ENCODE measurements at places on chromosomes 16 and 17. TPM values are rescaled to one million over a fixed set of nuclear protein-coding genes. Genes with fewer than 3 reads are reported as not detected.

DNA sequence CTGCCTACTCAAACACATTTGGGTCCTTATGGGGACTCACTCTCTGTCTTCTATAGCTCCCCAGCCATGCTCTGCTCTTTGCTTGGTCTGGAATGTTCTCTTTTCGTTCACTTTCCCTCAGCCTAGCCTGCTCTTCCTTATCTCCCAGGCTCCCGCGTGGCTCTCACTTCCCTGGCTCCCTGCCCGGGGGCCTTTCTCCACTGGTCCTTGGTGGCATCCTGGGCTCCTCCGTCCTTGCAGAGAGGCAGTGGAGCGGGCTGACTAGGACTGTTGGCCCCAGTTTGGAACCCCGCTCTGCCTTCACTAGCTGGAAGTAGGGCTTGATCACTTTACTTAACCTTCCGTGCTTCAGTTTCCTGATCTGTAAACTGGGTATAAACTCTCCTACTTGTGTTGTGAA lies 31.2 kb downstream of the SHISA6 start:
- H3K36me3 ChIP-seq = peaks cover 6% of the 10 kb centered on the region
- no peak for DNase-seq
- no peak overlapping the region for H3K4me3 ChIP-seq

Gene PLCG2
- 5.2 TPM for total RNA-seq

GRCh38 chr17:17359271-17359670 lies 56.1 kb downstream of the NT5M start:
- DNase-seq = no peak
- H3K27me3 ChIP-seq = peaks cover 37% of the 10 kb centered on the region
- H3K36me3 ChIP-seq = no peaks in the 10 kb centered on the region

- H3K4me3 ChIP-seq = no peak overlapping the region
- no peak for DNase-seq
- H3K27ac ChIP-seq = no peak overlapping the region
- peaks cover 31% of the 10 kb centered on the region for H3K4me1 ChIP-seq
- H3K27me3 ChIP-seq = no peaks in the 10 kb centered on the region
- peaks cover 10% of the 10 kb centered on the region for H3K36me3 ChIP-seq
Observed at GRCh38 chr16:23500862-23501225, 9.4 kb downstream of the GGA2 start.

GRCh38 chr16:3797904-3798811 lies 80.8 kb upstream of the TRAP1 start:
- H3K27me3 ChIP-seq = no peaks in the 10 kb centered on the region
- DNase-seq = no peak

Gene P2RX1
- total RNA-seq = not detected

DNA sequence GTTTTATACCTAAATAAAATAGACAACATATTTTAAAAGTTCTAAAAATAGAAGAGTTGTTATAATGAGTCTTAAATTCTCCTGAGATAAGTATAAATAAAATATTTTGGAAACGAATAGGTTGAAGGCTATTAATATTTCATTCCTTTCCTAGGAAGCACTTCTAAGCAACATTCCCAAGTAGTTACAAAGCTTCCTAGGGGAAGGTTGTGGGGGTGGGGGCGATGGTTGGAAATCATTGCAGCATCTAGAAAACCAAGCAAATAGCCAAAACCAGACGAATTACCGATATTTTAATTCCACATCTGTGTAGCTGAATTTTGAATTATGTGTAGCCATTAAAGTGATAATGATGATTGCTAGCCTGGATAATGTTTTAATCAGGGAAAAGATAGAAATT lies 26.9 kb downstream of the PTRH2 start:
- no peak overlapping the region for H3K4me3 ChIP-seq
- H3K27ac ChIP-seq = no peak overlapping the region
- peaks cover 2% of the 10 kb centered on the region for H3K4me1 ChIP-seq
- H3K36me3 ChIP-seq = peaks cover 96% of the 10 kb centered on the region
- no peaks in the 10 kb centered on the region for H3K27me3 ChIP-seq

- H3K4me3 ChIP-seq = no peak overlapping the region
- H3K27ac ChIP-seq = no peak overlapping the region
- no peaks in the 10 kb centered on the region for H3K36me3 ChIP-seq
- H3K4me1 ChIP-seq = no peaks in the 10 kb centered on the region
Observed at GRCh38 chr16:89070590-89070989, 23.1 kb upstream of the ACSF3 start.

Gene NXPH3
- not detected for total RNA-seq

GRCh38 chr16:53664724-53665345 lies 38.8 kb downstream of the RPGRIP1L start:
- H3K27me3 ChIP-seq = no peaks in the 10 kb centered on the region
- no peaks in the 10 kb centered on the region for H3K4me1 ChIP-seq

Gene TNS4
- 522 TPM for total RNA-seq

DNA sequence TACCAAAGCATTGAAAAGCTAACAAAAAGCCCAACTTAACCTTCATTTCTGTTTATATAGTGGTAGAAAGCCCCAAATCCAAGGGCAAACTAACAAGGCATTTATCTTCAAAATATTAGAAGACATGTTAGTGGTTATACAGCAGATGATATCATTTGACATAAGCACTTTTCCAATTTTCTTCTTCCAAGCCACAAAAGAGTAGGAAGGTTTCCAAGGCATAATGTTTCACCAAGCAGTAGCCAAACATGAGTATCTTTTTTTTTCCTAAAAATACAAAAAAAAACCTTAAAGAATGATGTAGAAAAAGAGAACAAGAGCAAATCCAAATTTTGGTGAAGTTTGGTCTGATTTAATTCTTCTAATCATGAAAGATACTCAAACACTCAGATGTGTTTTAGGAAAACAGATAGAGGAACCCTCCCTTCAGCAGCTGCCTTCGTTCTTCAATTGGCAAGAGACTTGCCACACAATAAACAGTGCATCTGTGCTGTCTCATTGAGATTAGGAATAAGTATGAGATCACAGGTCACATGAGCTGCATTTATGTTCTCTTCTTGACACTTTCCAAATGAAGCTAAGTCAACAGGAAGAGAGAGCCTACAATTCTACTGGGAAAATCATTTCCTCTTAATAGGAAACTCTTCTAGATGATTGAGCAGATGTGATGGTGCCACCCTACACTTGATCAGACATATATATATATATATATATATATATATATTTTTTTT lies 106.7 kb downstream of the TTC19 start:
- no peak overlapping the region for H3K27ac ChIP-seq
- H3K4me3 ChIP-seq = no peak overlapping the region
- no peaks in the 10 kb centered on the region for H3K27me3 ChIP-seq
- DNase-seq = no peak
- peaks cover 71% of the 10 kb centered on the region for H3K36me3 ChIP-seq

GRCh38 chr16:13923703-13924298 lies 3.8 kb downstream of the ERCC4 start:
- peaks cover 11% of the 10 kb centered on the region for H3K4me1 ChIP-seq
- no peak overlapping the region for H3K27ac ChIP-seq
- H3K36me3 ChIP-seq = peaks cover 9% of the 10 kb centered on the region
- peak; percentile 51 for DNase-seq

DNA sequence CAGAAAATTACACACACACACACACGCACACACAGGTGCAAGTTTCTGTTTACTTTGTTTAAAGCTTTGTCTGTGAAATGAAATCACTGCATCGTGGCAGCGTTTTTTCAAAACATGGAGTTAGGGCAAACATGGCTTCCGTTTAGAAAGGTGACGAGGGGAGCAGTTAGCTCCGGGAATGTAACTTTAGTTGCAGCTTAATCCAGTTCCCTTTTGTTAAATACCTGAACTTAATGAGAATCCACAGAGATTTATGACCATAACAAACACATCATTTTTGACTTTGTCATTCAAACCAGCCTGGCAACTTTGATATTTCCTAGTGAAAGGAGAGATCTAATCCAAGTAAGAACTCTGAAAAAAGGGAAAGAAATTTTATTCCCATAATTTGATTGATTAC lies 12.1 kb downstream of the HS3ST3A1 start:
- H3K4me3 ChIP-seq = no peak overlapping the region
- H3K4me1 ChIP-seq = peaks cover 15% of the 10 kb centered on the region
- no peaks in the 10 kb centered on the region for H3K27me3 ChIP-seq

- no peaks in the 10 kb centered on the region for H3K36me3 ChIP-seq
- DNase-seq = peak; percentile 49
- H3K4me3 ChIP-seq = no peak overlapping the region
Observed at GRCh38 chr17:55062921-55063320, 94.4 kb downstream of the STXBP4 start.

Gene RNF112
- 0.25 TPM for total RNA-seq

Gene SLC6A4
- total RNA-seq = not detected

Gene ITGAE
- 23.8 TPM for total RNA-seq

GRCh38 chr17:55282379-55282702 lies 17.6 kb downstream of the HLF start:
- H3K4me1 ChIP-seq = peaks cover 29% of the 10 kb centered on the region
- H3K27ac ChIP-seq = no peak overlapping the region

GRCh38 chr17:78358538-78359320 lies 1.1 kb downstream of the SOCS3 start:
- peak overlapping the region; percentile 73 for H3K4me3 ChIP-seq
- no peak overlapping the region for H3K27ac ChIP-seq
- H3K36me3 ChIP-seq = peaks cover 22% of the 10 kb centered on the region

Gene ARHGDIG
- not detected for total RNA-seq

DNA sequence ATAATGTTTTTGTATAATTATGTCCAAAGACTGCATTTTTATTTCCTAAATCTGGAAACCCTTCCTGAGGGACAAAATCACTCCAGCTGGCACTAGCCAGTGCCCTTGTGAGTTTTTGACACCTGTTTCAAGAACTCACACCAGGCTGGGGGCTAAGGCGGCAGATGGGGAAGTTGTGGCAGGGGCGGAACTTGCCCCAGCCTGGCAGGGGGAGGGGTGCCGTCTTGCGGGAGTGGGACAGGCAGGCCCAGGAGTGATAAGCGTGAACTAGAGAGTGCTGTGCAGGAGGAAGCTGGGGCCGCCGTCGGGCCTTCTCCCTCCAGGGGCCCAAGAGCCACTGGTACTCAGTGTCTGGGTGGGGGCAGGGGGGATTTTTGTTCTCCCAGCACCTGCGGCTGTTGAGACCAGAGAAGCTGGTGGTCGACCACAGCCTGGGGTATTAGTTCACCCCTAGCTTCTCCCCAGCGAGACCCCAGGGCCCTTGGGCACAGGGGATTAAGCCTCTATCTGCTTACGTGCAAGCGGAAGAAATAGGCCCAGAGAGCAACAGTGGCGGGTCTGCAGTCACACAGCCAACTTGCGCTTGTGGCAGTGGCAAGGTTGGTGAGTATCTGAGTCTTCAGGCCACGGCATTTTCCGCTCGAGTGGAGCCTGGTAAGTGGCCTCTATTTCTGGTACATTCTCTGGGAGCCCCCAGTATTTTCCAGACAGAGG lies 40.2 kb upstream of the PLCG2 start:
- H3K27ac ChIP-seq = no peak overlapping the region
- DNase-seq = no peak
- H3K27me3 ChIP-seq = no peaks in the 10 kb centered on the region
- no peak overlapping the region for H3K4me3 ChIP-seq
- H3K4me1 ChIP-seq = no peaks in the 10 kb centered on the region

- no peaks in the 10 kb centered on the region for H3K36me3 ChIP-seq
- peaks cover 31% of the 10 kb centered on the region for H3K27me3 ChIP-seq
- no peak for DNase-seq
- H3K4me1 ChIP-seq = peaks cover 16% of the 10 kb centered on the region
- no peak overlapping the region for H3K4me3 ChIP-seq
- no peak overlapping the region for H3K27ac ChIP-seq
Observed at GRCh38 chr16:85141491-85142128, 29.3 kb upstream of the CIBAR2 start.

GRCh38 chr16:17511340-17511739 lies 40.6 kb upstream of the XYLT1 start:
- H3K4me3 ChIP-seq = no peak overlapping the region
- H3K4me1 ChIP-seq = no peaks in the 10 kb centered on the region
- no peak overlapping the region for H3K27ac ChIP-seq
- H3K27me3 ChIP-seq = no peaks in the 10 kb centered on the region

DNA sequence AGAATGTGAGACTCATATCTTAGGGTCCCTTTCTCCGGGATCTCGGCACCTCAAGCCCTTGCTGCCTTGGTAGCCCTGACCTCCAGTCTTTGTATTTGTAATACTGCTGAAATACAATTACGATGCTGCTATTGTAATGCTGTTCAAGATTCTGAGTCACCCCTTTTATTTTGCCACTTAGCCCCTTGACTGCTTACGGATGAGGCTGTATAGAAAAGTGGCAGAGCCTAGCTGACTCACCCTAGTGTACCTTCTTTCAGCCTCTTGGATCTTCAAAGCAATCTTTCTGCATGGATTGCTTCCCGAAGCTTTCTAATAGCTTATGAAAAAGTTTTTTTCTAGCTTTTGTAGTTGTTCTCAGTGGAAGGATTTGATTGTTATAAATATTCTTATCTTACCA lies 187.9 kb downstream of the KCNJ2 start:
- H3K27me3 ChIP-seq = no peaks in the 10 kb centered on the region
- DNase-seq = peak; percentile 5
- peaks cover 19% of the 10 kb centered on the region for H3K4me1 ChIP-seq
- no peak overlapping the region for H3K4me3 ChIP-seq
- peaks cover 5% of the 10 kb centered on the region for H3K36me3 ChIP-seq

Gene SLC35G6
- total RNA-seq = not detected

GRCh38 chr17:19780846-19781245 lies 32.7 kb upstream of the ALDH3A1 start:
- H3K36me3 ChIP-seq = peaks cover 39% of the 10 kb centered on the region
- no peak overlapping the region for H3K27ac ChIP-seq
- no peaks in the 10 kb centered on the region for H3K27me3 ChIP-seq
- no peak overlapping the region for H3K4me3 ChIP-seq
- no peaks in the 10 kb centered on the region for H3K4me1 ChIP-seq

- no peak for DNase-seq
- H3K27ac ChIP-seq = no peak overlapping the region
- H3K4me3 ChIP-seq = no peak overlapping the region
- H3K4me1 ChIP-seq = no peaks in the 10 kb centered on the region
- H3K27me3 ChIP-seq = no peaks in the 10 kb centered on the region
Observed at GRCh38 chr16:74850027-74850426, 75.4 kb upstream of the FA2H start.

DNA sequence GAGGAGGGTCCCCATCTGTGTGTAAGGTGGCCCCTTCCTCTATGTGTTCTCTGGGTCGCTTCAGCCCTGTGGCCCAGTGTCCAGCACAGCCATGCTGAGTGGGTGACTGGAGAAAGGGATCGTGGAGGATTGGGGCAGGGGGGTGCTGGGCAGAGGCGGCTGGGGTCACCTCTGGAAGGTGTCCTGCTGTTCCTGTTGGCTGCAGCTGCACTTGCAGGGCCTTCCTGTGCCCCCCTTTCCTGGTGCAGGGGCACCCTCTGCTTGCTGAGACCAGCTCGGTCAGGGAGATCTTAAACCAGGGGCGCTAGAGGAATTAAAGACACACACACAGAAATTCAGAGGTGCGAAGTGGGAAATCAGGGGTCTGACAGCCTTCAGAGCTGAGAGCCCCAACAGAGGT lies 11.1 kb downstream of the IL32 start:
- no peak for DNase-seq
- no peaks in the 10 kb centered on the region for H3K36me3 ChIP-seq
- peaks cover 56% of the 10 kb centered on the region for H3K27me3 ChIP-seq
- no peaks in the 10 kb centered on the region for H3K4me1 ChIP-seq
- no peak overlapping the region for H3K4me3 ChIP-seq

DNA sequence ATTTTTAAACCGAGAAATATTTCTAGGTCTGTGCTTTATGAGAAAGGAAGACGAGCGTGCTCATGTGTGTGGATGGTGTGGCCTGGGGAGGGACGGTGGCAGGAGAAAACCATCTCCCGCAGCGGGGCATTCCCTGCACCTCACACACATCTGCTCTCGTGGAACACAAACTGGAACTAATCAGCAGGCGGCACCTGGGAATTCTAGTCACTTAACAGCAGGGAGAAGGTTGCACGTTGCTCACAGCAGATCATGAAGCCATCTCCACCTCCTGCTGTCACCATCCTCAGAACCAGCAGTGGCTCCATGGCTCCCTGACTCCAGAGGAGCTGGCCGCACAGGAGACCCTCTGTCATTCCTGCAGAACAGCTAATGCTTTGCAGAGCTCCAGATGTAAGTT lies 35.2 kb downstream of the ADCY9 start:
- no peaks in the 10 kb centered on the region for H3K27me3 ChIP-seq
- peaks cover 4% of the 10 kb centered on the region for H3K4me1 ChIP-seq
- H3K36me3 ChIP-seq = peaks cover 11% of the 10 kb centered on the region
- H3K4me3 ChIP-seq = no peak overlapping the region
